ENCODE measurements at places on chromosomes 6 and 20.
A peak's percentile ranks its signal among the peaks of the same experiment; 100 is the strongest.

GRCh38 chr6:92341201-92341600, 1078.2 kb downstream of the EPHA7 start:
- DNase-seq = no peak

- no peak for DNase-seq
These were observed 62.8 kb downstream of the UTRN start for GRCh38 chr6:144347933-144348332.

- DNase-seq = no peak
These were observed 194.2 kb upstream of the NT5E start for GRCh38 chr6:85255661-85256060.

GRCh38 chr6:1396952-1397868, 7.8 kb downstream of the FOXF2 start:
- DNase-seq = peak; percentile 83

GRCh38 chr6:46901882-46902314, 19.8 kb downstream of the ADGRF5 start:
- DNase-seq = no peak

GRCh38 chr6:166488076-166488685, 98.3 kb downstream of the RAMACL start:
- DNase-seq = no peak

GRCh38 chr20:53574819-53575218, 18.8 kb downstream of the ZNF217 start:
- DNase-seq = no peak

GRCh38 chr6:4819706-4820283, 43.6 kb downstream of the CDYL start:
- DNase-seq = no peak

DNA sequence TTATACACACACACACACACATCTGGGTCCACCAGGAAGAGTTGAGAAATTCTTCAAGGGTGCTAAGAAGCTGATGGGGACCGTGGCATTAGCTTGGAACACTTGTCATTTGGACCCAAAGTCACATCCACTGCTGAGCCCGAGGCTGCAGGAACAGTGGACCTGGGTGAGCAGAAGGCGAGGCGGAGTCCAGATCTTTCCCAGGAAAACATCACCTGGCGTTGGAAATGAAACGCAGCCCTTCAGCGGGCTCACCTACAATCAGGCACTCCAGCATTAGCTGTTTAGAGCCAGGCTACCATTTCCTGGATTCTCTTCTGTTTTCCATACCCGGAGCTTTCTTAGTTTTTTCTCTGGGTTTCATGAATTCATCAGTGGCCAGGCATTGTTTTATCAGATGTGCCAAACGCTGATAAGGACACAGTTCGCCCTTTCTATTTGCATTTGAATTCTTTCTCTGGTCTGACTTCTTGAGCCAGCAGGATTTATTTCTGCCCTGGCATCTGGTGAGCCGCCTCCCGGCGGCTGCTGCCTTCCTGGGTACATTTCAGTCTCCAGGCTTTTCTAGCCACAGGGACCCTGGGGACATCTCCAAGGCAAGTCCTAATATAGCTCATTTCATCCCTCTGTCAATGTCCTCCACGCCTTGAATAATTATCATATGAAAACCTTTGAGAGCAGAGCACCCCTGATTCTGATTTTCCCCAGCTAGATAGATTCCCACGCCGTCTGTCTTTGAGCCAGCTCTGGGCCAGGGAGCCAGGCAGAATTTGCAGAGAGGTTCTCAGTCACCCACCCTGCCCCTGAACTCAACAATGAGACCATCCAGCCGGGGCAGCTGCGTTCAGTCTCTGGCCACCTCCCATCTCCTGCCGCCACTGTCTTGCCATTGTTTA, 170.9 kb downstream of the TTLL2 start:
- no peak for DNase-seq

- no peak for DNase-seq
These were observed 87.7 kb upstream of the MAFB start for GRCh38 chr20:40776466-40777457.

DNA sequence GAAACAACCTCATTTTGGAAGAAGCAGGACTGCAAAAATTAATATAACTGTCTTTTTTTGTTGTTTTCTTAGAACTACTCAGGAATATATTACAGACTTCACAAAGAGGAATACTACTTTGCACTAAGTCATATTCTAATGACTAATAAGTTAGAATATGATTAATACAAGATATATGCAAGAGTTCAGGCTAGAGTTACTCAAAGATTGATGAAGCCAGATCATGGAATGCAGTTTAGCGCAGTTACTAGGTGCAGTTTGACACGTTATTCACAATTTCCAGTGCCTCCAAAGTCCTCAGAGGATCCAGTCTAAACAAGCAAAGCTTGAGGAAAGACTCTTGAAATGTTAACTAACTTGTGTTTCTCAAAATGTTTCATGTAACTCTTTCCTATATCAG, 1.2 kb upstream of the MYCT1 start:
- peak; percentile 55 for DNase-seq

DNA sequence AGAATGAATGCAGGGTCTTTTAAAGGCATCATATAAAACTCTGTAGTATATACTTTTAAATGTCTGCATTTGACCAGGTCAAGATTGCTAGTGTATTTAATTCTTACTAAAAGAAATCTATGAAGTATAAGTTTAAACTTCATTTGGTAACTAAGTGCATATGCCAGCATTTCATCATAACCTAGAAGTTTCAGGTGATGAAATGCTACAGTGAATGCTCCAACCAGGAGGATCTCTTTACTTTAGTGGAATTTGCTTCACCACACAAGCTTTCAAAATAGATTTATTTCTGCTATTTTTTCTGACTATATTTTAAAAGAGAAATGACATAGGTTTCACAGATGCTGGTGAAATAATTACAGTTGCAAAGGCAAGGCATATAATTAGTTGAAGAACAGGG, 141.9 kb downstream of the HIVEP2 start:
- no peak for DNase-seq

- DNase-seq = no peak
These were observed 816.5 kb downstream of the BCKDHB start for GRCh38 chr6:80922916-80923455.

GRCh38 chr6:122048570-122048969, 350.9 kb upstream of the HSF2 start:
- no peak for DNase-seq

- no peak for DNase-seq
These were observed 328.3 kb downstream of the TBC1D32 start for GRCh38 chr6:121006024-121006423.

GRCh38 chr20:25195962-25196785, 662 bp downstream of the ENTPD6 start:
- no peak for DNase-seq

Data from fibroblast of the conjunctiva (primary cell).